GM20000 (cell line): ENCODE measurements at places on chromosomes 6 and 20.

GRCh38 chr6:69098910-69099309 lies 463.8 kb downstream of the ADGRB3 start:
- DNase-seq, result no peak

DNA sequence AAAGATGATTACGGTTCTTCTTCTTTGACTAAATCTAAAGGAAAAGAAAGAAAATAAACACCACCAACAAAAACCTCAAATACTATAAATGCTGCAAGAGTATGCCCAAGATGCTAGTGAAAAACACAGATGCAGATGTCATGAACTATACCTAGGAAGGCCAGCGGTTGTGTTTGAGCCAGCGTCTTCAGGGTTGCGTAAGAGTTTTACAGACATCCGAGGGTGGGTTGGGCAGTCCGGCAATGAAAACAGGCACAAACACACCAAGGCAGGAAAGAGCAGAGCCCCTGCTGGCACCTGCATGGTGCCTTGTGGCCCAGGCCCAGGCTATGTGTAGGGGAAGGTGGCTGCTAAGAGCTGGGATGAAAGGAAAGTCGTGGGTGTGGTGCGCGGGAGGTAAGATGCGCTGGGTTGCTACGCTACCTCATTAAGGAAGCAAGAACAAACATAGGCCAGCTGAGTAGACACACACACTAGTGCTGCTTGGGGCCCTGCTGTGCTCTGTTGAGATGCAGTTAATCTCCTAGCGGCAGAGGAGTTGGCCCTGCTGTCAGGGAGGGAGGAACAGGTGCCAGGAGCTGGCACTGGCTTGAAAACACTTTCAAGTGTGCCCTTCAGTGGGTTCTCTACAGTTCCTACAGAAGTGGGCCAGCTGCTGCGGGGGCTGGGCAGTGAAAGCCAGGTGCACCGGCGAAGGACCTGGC lies 170.2 kb upstream of the PLN start:
- no peak for DNase-seq

- DNase-seq, result no peak
Measured at GRCh38 chr6:143410859-143411270, 39.6 kb downstream of the ADAT2 start.

DNA sequence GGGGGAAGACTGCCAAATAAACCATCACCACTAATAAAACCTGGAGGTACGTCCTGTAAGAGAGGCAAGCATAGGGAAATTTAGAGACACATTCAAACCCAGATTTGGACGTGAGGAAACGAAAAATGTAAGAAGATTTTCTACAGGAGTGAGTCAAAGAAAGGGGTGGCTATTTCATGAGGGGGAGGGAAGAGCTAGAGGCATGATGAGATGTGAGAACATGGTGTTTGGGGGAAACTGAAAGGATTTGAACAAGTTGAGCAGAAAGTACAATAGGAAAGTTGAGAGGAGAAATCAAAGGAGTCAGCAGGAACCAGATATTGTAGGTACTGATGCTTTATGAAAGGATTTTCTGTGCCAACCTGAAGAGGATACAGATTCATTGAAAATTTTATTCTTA lies 179.1 kb upstream of the HS3ST5 start:
- DNase-seq, result no peak

DNA sequence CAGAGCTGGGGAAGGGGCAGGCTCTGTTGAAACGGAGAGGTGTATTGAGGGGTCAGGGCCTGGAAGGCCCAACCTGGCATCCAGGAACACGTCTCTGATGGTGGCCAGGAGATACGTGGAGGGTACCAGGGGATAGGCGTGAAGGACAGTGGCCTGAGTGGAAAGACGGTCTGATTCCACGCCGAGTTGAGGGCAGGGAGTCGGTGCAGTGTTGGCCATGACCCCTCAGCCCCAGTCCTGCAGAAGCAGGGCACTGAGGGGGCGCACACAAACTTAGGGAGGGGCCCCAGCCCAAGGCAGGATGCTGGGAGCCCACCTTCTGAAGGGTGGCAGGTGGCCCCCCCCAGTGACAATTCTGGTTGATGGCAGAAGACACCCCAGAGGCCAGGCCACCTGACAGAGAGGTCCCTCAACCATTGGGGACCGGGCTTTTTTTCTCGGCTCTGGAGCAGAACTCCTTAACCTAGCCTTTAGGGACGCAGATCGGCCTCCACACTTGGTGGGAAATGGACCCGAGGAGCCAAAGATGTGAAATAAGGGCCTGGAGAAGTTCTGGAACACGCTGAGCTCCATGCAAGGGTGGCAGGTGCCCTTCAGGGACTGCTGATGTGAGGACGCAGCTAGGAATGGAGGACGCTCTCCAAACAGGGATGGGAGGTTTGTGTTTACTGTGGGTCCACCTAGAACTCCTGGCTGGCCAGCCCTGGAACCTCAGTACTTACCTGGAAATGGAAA lies 91.0 kb downstream of the TMEM242 start:
- no peak for DNase-seq

DNA sequence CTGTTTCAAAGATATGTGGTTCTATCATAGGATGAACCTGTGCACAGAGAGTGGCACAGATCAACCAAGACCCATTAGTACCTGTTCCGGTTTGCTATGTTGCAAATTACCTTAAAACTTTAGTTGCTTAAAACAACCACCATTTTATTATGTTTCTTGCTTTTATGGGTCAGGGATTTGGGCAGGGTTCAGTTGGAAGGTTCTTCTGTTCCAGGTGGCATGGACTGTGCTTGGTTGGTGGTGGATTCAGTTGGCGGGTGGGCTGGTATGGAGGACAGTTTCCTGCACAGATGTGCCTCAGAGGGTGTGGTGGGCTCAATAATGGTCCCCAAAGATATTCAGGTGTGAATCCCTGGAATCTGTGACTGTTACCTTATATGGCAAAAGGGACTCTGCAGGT lies 166.3 kb downstream of the SLC35B3 start:
- DNase-seq, result no peak

DNA sequence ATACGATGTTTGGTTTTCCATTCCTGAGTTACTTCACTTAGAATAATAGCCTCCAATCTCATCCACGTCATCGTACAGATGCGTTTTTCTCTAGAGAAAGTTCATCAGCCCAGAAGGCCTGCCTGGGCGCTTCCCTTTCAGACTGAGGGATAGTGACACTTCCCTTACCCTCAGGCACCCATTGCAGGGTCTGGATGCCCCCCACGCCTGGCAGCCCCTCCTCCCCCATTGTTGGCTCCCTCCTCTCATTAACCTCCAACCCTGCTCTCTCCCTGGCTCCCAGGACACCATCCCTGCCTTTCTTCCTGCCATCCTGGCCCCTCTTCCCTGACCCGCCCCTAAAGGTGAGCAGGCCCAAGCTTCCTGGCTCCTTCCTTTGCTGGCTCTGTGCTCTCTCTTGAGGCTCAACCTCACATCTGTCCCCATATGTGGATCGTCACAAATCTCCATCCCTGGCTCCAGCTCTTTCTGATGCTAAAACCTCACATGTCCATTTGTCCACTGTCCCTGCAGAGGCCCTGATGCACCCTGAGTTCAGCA lies 145.2 kb downstream of the SYCP2 start:
- DNase-seq, result no peak
